ENCODE measurements at places on chromosomes 16 and 17. TPM values are rescaled to one million over a fixed set of nuclear protein-coding genes. Genes with fewer than 3 reads are reported as not detected.

PPP1R27 gene
- total RNA-seq = 0.22 TPM

ASPHD1 gene
- 26.0 TPM for total RNA-seq

CCL8 gene
- total RNA-seq = not detected

TEX19 gene
- 0.31 TPM for total RNA-seq
